CD4-positive, alpha-beta T cell treated with Interleukin-2 at 100 ng/mL for 4 hours (primary cell): ENCODE measurements at places on chromosomes 2 and 18.

GRCh38 chr18:77054288-77054605 lies 78.3 kb downstream of the MBP start:
- DNase-seq = peak; percentile 21

DNA sequence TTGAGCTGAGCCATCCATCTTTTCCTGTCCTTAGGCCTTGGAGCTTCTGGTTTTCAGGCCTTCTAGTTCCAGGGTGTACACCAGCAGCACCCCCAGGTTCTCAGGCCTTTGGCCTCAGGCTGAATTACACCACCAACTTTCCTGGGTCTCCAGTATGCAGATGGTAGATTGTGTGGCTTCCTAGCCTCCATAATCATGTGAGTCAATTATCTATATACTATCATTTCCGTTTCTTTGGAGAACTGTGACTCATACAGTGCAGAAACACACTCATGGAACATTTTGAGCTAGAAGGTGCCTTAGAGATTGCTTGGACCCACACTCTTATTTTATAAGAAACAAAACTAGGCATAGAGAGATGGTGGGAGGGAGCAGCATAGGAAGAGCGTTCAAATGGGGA lies 167.4 kb downstream of the NCK2 start:
- no peak for DNase-seq

DNA sequence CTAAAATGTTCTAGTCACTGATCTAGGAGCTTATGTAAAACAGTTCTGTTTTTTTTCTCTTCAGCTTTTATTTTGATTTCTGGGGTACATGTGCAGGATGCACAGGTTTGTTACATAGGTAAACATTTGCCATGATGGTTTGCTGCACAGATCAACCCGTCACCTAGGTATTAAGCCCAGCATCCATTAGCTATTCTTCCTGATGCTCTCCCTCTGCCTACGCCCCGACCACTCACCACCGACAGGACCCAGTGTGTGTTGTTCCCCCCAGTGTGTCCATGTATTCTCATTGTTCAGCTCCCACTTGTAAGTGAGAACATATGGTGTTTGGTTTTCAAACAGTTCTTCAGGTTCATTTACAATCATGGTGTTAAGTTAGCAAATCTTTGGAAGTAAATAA lies 84.8 kb upstream of the PROKR1 start:
- no peak for DNase-seq

DNA sequence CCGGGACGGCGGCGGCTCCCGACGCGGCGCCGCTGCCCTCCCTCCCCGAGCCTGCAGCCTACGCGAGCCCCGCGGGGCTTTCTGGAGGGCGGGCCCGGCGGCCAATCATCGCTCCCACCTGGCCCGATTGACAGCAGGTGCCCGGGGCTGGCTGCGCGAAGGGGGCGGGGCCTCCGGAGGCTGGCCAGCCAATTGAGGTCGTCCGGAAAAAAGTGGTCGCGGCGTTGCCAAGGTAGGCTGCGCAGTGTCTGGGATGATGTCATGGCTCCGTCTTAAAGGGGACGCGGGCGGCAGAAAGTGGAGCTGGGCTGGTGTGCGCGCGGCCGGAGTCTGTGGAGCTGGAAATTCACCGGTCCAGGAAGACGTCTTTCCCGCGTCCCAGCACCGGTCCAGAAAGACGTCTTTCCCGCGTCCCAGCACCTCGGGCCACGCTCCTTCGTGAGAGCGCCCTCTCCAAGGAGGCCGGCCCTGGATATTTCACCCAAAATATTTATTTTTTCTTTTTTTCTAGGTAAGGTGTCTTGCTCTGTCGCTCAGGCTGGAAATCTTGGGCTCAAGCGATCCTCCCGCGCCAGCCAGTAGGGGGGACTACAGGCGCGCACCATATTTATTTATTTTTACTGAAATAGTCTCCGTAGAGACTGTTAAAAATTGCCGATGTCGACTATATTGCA lies at the start of gene ACTR1B:
TSS of gene ACTR1B (minus strand) at position 83 of the 674 bp plus-strand sequence. CDS start 154 bp downstream, outside the sequence.
- peak; percentile 98 for DNase-seq

- no peak for DNase-seq
Measured at GRCh38 chr2:69061525-69061924, 48.5 kb downstream of the ANTXR1 start.

GRCh38 chr18:21703241-21703820 lies 1.2 kb downstream of the ABHD3 start:
- DNase-seq = peak; percentile 34

GRCh38 chr18:27599202-27599829 lies 414.2 kb upstream of the CHST9 start:
- peak; percentile 8 for DNase-seq

DNA sequence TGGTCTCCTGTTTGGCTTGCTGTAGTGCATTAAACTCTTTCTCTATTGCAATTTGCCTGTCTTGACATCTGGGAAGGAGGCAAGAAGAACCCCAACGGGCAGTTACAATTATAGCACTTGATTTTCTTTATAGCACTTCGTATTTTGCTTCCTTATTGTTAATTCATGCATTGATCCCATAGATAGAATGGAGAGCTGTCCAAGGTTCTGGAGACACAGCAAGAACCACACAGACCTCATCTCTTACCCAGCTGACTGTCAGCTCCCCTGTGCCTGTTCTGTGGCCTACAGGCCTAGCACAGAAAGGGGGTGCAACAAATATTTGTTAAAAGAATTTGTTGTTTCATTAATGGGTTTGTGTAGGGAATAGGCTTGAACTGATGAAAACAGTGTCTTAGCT lies 194.3 kb downstream of the GALNT1 start:
- no peak for DNase-seq

GRCh38 chr18:40159141-40160017 lies 1795.7 kb upstream of the PIK3C3 start:
- no peak for DNase-seq

GRCh38 chr18:44466997-44467396 lies 213.7 kb upstream of the SETBP1 start:
- DNase-seq = no peak

DNA sequence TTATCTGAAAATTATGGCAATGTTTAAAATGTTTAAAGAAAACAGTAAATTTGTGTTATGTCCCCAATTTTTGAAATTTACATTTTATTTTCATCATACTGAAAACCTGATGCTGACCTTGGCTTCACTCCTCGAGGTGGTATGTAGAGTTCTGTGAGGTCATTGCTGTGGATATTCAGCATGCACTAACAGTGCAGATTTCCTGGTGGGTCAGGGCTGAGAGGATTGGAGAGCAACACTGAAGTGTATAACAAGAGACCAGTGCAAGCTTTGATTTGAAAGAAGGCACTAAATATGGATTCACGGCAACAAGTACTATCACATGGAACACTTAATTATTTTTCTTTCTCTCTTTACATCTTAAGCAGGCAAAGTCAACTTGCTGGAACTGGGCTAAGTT lies 134.1 kb downstream of the SLC8A1 start:
- no peak for DNase-seq

GRCh38 chr2:205989271-205990071 lies 96.5 kb downstream of the INO80D start:
- no peak for DNase-seq

GRCh38 chr2:195428673-195429072 lies 228.4 kb upstream of the SLC39A10 start:
- DNase-seq = no peak

- peak; percentile 35 for DNase-seq
Measured at GRCh38 chr2:189658306-189659212, 2.7 kb upstream of the ASNSD1 start.

GRCh38 chr2:228115-228514 lies 35.7 kb downstream of the SH3YL1 start:
- no peak for DNase-seq

GRCh38 chr2:51013079-51013932 lies 18.6 kb downstream of the NRXN1 start:
- DNase-seq = no peak

- no peak for DNase-seq
Measured at GRCh38 chr2:153222231-153223165, 256.1 kb downstream of the RPRM start.

GRCh38 chr2:234422273-234422732 lies 74.6 kb downstream of the ARL4C start:
- peak; percentile 80 for DNase-seq

DNA sequence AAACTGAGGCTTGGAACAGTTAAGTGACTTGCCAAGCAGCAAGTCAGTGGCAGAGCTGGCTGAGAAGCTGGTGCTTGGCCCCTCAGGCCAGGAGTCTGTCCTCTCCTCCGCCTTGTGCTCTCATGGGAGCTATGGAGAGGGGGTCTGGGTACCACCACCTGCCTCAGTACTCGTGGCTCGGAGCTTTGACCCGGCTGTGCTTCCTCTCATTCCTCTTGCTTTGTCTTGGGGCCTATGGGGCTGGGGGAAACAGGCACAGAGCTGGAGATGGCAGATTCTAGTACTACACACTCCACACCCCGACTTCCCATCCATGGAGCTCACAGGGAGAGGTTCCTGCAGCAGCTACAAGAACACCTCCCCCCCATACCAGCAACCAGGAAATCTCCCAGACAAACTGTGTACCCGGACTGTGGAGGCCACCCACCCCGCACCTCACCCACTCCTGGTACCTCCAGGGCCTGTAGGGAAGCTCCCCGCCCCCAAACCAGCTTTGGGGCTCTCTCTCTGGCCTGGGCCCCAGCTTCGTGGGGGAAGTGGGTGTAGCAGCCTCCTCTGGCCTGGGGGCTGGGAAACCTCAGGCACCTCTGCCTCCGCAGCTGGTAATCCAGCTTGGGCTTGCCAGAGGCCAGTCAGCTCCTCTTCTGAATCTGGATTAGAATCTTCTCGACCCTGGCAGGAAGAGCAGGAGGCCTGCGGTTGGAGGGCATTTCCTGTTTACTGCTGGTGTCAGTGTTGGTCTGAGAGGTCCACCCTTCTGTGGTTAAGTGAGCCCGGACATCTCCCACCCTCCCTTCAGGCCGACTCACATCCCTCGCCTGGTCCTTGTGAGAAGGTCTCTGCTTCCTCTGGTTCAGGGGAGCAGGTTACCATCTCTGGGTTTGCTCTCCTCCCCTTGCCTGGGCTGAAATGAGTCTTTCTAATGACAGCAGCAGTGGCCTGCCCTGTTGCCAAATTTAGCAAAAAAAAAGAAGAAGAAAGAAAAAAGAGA lies 22.3 kb upstream of the RHOB start:
- peak; percentile 31 for DNase-seq

- no peak for DNase-seq
Measured at GRCh38 chr18:74748809-74749208, 151.1 kb downstream of the ZNF407 start.

DNA sequence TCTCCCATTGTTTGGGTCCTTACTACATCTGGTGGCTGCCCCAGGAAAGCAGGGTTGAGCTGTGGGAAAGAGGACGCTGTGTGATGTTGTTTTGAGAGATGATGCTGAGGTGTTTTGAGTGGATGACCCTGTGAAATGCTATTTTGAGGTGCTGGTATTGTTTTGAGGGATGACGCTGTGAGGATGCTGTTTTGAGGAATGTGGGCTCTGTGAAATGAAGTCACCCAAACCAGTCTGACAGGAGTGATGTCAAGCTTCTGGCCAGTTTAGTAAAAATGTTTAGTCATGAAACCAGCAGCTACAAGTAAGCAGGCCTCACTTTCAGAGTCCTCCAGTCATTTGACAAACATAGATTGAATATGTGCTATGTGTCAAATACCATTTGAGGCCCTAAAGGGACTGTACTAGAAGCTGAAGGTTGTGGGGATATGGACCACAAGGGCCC lies 16.1 kb upstream of the PUM2 start:
- DNase-seq = no peak

DNA sequence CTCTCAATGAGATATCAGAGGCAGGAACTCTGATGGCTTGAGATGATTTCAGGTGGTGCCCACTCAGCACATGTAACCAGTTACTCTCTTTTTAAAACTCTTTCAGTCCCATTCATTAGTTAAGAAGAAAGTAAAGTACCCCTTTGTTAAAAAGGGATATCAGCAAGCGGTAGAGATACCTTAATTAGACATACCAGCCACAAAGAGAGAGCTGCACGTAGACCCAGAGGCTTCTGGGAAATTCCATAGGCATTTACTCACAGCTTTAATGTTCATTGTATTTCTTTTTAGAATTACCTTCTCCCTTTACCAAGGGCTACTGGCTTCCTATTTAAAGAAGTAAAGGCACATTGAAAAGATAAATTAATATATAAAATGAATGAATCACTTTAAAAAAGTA lies 63.3 kb downstream of the LYPD6B start:
- DNase-seq = no peak

DNA sequence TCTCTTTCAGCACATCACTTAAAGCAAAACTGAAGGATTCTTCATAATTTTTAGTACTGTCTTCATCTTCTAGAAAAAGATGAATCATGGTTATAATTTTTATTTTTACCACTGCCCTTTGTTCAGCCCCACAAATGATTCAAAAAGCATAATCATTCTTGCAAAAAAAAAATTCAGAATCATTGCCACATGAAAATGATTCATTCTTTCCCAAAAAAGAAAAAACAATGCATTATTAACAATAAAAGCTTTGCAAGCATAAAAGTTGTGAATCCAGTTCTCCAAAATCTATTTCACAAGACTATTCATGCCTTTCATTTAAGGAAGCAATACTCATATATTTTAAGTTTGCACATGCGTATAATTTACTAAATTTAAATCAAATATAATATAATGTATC lies 204.8 kb downstream of the RBM43 start:
- no peak for DNase-seq

- DNase-seq = no peak
Measured at GRCh38 chr2:9234680-9235146, 28.1 kb downstream of the ASAP2 start.

DNA sequence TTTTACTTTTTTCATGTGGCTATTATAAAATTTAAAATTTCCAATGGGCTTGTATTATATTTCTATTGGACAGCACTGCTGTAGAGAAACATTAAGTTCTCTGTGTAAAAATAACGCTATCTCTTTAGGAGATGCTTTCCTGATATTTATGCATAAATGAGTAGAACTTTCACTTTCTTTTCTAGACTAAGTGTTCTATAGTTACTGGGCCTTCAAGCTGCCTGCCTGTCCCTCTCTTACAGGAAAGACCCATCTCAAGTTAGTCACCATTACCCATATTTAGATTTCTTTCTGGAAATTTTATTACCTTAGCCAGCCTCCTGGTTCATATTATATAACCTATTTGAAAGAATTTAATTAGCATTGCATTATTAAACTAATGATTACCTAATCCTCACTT lies 4.8 kb downstream of the ITGA4 start:
- peak; percentile 50 for DNase-seq

DNA sequence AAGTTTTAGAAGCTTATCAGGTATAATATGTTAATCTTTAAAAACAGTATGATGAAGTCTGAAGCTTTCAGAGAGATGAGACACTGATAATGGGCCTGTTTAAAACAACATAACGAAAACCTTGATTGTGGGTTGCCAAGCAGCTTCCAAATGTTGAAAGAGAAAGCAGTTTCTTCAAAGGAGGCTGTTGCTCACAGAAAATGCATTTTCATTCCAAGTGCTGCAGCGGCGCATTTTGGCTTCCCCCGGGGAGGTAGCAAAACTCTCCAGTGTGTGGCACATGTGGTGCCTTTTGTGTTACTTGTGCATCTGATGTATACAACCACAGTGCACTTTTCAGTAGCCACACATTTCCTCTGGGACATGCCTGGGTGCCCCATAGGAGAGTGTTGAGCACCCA lies 66.1 kb downstream of the TMEFF2 start:
- DNase-seq = no peak

DNA sequence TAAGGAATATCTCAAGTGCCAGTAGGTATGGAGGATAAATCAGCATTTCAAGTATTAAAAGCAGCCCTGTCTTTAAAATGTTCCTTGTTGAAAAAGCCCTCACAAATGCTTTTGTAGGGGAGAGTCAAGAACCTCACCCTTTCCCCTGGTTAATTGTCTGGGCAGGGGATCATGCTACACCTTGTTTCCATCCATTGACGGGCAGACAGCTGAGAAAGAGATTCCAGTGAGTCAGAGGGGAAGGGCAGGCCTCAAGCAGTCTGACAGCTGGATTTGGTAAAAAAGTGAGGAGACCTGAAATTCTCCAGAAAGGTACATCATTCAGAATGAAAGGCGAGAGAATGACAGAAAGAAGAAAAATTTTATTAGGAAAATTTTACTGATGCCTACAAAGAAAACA lies 203.2 kb upstream of the CYP26B1 start:
- no peak for DNase-seq
